Caki2 (cell line): ENCODE measurements at places on chromosomes 16 and 17. TPM values are rescaled to one million over a fixed set of nuclear protein-coding genes. Genes with fewer than 3 reads are reported as not detected.

PRCD gene
- not detected in 2 replicates for total RNA-seq

CASKIN1 gene
- 0.03 TPM in 1 of 2 replicates, not detected in the other for total RNA-seq

- DNase-seq: peak; percentile 93
Measured at GRCh38 chr17:67431249-67432015, 54.4 kb downstream of the PITPNC1 start.

GRCh38 chr16:22813223-22813947 is 577 bp upstream of the HS3ST2 start:
- DNase-seq: peak; percentile 11

GRCh38 chr17:51850201-51850600 is 308.3 kb downstream of the CA10 start:
- DNase-seq: no peak

DNA sequence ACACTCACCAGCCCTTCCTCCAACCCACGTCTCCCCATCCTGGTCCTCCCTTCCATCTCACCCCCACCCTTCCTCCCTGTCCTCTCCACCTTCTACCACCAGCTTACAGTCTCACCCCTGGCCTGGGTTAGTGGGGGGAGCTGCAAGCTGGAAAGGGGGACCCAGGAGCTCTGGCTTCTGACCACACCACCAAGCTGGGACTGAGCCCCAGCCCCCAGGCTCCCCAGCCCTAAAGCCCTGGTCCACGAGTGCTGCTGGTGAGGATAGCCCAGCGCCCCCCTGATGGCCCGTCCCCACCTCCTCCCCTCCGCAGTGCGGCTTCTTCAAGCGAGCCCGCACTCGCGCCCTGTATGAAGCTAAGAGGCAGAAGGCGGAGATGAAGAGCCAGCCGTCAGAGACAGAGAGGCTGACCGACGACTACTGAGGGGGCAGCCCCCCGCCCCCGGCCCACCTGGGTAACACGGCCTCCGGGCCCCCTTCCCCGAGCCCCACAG is 7.2 kb upstream of the PDK2 start:
- no peak for DNase-seq
